ENCODE measurements at places on chromosomes 1 and 21.

DNA sequence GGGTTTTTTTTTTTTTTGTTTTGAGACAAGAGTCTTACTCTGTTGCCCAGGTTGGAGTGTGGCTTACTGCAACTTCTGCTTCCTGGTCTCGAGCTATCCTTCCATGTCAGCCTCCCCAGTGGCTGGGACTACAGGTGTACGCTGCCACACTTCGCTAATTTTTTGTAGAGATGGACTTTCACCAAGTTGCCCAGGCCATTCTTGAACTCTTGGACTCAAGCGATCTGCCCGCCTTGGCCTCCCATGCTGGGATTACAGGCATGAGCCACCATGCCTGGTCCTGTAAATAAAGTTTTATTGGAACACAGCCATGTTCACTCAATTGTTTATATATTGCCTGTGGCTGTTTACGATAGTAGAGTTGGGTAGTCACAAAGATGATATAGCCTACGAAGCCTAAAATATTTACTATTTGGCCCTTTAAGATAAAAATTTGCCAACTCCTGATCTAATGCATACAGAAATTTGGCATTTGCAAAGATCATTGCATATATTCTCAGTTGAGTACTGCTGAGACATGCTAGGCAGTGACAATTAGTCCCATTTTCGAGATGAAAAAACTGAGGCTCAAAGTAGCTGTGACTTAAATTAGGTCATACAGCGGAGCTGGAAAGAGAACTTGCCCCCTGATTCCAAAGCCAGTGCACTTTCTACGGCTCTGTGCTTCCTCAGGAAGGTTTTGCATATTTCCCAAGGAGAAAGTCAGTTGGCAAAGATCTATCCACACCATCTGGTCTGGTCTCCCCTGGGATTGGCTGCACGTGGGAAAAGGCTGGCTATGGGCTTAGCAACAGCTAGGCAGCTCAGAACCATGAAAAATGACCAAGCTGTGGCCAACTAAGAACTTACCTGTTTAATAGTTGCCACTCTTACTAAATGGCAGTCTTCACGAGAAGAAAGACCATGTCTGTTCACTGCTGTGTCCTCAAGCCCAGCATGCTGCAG, 19.4 kb downstream of the MECR start:
- DNase-seq: no peak

- DNase-seq: no peak
These were observed 32.0 kb upstream of the EPHA8 start for GRCh38 chr1:22531251-22531650.

GRCh38 chr1:235069577-235070563, 58.8 kb downstream of the TOMM20 start:
- no peak for DNase-seq

GRCh38 chr1:55252942-55253589, 37.9 kb upstream of the USP24 start:
- DNase-seq: no peak

- no peak for DNase-seq
These were observed 137.8 kb downstream of the LMX1A start for GRCh38 chr1:165218731-165219130.

DNA sequence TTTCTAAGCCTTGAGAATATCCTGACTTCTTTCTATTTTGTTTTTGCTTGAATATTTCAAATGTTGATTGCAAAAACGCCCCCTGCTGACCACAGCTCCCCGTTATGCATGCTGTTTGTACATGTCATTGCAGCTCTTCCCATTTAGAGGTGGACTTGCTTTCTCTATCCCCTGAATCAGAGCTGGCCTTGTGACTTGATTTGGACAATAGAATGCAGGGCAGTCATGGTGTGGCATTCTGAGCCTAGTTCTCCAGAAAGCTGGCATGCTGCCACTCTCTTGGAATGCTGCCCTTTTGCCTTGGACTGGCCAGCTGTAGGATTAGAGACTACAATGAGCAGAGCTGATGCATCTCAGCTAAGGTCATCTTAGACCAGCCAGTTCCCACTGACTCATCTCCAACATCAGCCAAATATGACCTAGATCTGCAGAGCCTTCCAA, 1561.5 kb downstream of the MRPL39 start:
- no peak for DNase-seq

- no peak for DNase-seq
These were observed 32.1 kb downstream of the RABGAP1L start for GRCh38 chr1:174191349-174191862.

DNA sequence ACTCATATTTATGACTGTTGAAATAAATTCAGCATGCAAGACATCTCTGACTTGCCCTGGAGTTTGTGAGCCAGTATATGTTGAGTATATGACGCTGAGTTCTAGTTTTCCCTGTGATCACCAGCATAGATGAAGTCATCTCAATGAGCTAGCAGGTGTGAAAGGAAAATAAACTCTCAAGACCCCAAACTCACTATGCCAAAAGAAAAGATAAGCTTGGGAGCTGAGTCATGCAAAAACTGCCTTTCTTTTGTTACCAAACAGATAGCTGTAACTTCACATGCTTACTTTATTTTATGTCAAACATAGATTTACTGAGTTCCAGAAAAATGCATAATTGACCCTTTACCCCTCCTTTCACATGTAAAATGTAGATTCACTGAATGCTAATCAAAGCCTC, 52.9 kb downstream of the SERBP1 start:
- no peak for DNase-seq

GRCh38 chr1:89295187-89295586, 22.5 kb upstream of the GBP5 start:
- no peak for DNase-seq

DNA sequence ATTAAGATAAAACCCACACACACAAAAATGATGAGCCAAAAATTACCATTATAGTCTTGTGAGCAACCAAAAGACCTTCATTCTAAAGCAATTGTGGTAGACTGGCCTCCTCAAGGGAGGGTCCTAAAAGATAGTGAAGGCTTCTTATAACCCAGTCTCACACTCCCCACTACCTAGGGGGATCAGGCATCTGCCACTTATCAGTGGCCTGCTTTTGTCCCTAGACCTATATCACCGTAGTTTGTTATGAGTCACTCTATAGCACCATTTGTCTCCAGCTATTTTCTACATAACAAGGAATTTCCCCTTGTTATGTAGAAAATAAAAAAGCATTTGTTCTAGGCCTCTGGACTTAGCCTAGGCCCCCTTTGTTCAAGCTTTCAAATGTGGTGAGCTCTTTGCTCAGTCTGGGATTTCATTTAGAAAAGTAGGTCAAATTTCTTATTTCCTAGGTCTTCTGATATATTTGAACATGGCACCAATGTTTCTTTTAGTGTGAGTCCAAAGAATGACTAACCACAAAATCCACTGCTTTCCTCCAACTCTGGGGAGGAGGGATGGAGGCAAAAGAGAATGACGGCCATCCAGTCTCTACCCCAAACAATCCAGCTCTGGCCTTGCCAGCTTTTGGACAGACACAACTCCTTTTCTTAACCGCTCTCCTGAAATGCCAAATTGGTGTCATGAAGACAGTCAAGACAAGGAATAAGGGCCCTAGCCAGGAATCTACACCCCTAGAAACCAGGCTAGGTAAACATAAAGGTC, 8.9 kb downstream of the ADAR start:
- no peak for DNase-seq

DNA sequence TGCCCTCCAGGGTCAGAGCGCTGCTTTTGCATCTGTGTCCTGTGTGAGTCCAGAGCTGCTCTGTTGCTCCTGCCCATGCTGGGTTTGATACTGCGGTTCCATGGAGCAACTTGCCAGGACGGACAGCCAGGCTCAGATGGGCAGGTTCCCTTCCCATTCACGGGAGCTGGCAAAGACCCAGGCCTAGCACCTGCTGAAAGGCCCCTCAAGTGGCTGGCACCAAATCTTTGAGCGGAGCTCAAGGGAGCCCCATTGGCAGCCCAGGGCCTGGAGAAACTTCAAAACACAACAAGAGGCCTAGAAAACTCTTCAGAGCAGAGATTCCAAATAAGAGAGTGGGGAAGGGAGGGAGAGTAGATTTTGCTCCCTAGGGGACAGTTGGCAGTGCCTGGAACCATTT, 97.2 kb downstream of the ACTL8 start:
- DNase-seq: no peak

- DNase-seq: no peak
These were observed 14.9 kb downstream of the EIF4G3 start for GRCh38 chr1:21161842-21162241.

DNA sequence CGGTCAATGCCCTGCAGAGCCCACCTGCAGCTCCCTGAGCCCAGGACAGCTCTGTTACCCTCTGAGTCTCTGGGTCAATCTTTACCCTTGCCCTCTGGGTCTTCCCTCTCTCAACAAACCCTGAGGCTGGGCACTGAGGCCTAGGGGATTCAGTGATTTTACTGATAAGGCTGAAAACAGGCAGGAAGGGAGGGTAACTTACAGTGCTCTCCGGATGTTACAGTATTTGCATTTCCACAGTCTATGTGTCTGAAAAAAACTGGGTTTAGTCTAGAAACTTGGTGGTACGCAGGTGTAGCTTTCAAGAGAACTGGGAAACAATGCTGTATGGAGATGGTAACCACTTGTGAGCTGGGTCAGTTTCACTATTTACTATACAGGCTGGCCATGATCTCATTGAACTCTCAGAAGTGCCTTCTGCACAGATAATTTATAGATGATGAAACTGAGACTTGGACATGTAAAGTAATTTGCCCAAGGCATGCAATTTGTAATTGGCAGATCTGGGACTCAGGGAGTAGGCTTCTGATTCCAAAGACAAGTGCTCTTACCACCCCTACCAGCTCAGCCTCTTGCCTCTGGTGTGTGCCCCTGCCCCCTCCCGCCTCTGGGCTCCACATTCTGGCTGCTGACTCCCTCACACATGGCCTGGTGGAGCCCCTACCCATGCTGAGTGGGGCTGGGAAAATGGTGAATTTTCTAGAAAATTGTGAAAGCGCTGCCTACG, 48.8 kb downstream of the TENT5C start:
- no peak for DNase-seq

DNA sequence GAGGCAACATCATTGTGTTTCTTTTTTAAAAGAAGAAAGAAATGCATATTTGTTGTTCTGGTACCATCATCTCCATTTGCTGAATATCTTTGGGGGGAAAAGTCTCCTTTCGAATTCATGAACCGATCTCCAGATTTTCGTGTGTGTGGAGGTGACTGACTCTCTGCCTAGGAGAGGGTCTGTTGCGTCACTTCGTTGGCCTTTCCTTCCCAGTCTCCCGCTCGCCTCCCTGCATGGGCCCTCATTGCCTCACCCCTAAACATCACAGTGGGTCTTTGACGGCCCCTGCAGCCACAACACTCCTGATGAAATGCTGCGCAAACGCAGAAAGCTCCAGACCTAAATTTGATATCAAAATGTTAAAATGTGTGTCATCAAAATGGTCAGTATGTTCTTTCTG, 103.2 kb upstream of the RALGPS2 start:
- DNase-seq: no peak

- peak; percentile 87 for DNase-seq
These were observed 6.3 kb upstream of the CRYBG2 start for GRCh38 chr1:26359981-26360806.

DNA sequence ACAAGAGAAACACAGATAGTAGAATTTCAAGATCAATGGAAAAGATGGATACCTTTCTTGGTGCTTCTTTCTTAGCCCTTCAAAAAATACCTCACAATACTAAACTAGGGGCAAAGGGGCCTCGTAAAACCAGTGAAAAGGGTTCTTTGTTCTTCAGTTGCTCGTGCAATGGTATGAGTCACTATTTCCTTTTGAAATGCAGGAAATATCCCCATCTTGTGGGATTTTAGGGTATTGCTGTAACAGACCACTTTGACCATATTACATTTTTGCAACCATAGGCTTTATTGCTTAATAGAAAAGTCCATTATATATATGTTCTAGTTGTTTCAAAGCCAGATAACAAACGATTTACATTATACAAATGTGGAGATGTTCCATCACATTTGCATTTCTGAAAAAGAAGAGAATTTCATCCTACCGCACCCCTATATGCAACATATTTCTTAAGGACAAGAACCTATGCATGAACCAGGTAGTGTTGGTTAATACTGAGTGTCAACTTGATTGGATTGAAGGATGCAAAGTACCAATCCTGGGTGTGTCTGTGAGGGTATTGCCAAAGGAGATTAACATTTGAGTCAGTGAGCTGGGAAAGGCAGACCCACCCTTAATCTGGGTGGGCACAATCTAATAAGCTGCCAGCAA, 88.6 kb upstream of the PKN2 start:
- no peak for DNase-seq

GRCh38 chr21:44301961-44302406, 2.1 kb downstream of the PFKL start:
- no peak for DNase-seq

GRCh38 chr1:31373897-31374486, 1.1 kb upstream of the FABP3 start:
- DNase-seq: no peak

- no peak for DNase-seq
These were observed 381.2 kb upstream of the DUSP10 start for GRCh38 chr1:222123111-222123510.

- no peak for DNase-seq
These were observed 10.7 kb downstream of the EPHX1 start for GRCh38 chr1:225820522-225821120.

GRCh38 chr1:37175666-37176215, 141.4 kb upstream of the GRIK3 start:
- DNase-seq: no peak

GRCh38 chr1:226606311-226607267, 58.0 kb downstream of the STUM start:
- peak; percentile 65 for DNase-seq

GRCh38 chr1:227944090-227944930, 3.4 kb downstream of the WNT9A start:
- DNase-seq: no peak

- no peak for DNase-seq
These were observed 23.9 kb upstream of the SLC25A34 start for GRCh38 chr1:15712168-15712567.
